Stimulated activated CD4-positive, alpha-beta T cell treated with anti-CD3 and anti-CD28 coated beads, TNF-alpha, amount 100 ng/mL, for 1 hour (primary cell): ENCODE measurements at places on chromosomes 3 and 15.

- no peak for DNase-seq
Observed at GRCh38 chr3:124142389-124142970, 150.6 kb upstream of the ROPN1 start.

- DNase-seq = no peak
Observed at GRCh38 chr3:108838436-108838835, 15.8 kb downstream of the TRAT1 start.

- no peak for DNase-seq
Observed at GRCh38 chr15:70387081-70387480, 289.4 kb upstream of the TLE3 start.

DNA sequence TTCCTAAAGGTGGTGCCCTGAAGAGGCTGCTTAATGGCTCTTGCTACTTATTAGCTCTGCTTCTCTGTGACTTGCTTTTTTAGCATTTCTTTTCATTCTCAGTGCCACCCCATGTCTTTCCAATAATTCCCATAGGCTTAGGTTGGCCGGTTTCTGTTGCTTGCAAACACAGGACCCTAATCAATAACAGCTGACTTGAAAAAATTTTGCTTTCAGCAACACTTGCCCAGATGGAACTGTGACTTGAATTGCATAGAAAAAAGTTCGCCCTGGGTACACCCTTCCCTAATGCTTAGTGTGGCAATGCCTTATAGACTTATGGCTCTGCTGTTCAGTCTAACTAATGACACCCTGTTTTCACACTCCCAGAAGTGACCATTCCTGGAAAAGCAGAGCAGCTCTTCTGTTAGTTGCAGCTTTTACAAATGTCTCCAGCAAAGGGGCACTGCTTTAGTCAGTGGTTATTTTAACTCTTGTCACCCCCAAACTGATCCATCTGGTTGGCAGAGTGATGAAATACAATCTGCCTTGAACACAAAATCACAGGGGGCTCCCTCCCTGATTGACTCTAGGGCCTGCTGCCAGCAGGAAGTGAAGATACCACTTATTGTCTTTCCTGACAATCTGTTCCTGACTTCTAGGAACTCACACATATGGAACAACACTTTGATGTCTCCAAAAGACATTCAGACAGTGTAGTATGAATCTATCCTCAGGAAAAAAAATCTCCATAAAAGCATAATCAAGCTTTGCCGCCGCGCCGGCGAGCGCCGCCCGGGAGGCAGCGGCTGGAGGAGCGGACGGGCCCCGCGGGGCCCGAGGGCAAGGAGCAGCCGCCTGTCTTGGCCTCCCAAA is 9.7 kb upstream of the SLMAP start:
- no peak for DNase-seq

- no peak for DNase-seq
Observed at GRCh38 chr3:99838755-99839154, 21.1 kb downstream of the CMSS1 start.

DNA sequence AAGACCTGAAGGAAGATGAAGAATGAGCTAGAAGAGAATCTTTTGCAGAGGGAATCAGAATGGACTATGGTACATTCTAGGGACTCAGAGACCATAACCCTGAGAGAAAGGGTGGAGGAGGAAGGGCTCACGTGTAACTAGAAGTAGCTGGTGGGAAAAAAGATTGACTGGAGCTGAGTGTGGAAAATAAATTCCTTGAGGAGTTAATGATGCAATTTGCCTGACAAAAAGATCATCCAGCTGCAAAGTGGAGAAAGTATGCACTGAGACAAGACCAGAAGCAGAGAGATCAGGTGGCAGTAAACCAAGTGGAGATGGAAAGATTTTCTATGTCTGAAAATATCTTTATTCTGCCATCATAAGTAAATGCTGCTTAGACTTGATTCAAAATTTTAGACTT is 52.9 kb upstream of the TBL1XR1 start:
- no peak for DNase-seq

GRCh38 chr3:13888576-13888975 is 8.7 kb upstream of the WNT7A start:
- DNase-seq = no peak

GRCh38 chr3:37764586-37764985 is 97.1 kb upstream of the CTDSPL start:
- DNase-seq = no peak
